ENCODE measurements at places on chromosomes 4 and X.

DNA sequence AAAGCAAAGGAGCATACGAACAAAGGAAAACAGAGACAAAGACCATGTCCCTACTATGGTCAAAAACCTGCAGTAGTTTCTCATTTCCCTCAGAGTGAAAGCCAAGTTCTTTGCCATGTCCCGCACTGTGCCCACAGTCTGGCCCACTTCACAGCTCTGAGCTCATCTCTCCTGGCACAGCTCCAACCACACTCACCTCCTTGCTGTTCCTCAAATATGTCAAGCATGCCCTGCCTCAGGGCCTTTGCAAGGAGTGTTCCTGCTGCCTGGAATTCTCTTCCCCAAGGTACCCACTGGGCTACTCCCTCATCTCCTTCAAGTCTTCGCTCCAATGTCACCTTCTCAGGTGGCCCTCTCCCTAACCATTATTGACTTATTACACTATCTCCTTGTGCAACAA lies 72.1 kb downstream of the COX18 start:
- no peak for DNase-seq

DNA sequence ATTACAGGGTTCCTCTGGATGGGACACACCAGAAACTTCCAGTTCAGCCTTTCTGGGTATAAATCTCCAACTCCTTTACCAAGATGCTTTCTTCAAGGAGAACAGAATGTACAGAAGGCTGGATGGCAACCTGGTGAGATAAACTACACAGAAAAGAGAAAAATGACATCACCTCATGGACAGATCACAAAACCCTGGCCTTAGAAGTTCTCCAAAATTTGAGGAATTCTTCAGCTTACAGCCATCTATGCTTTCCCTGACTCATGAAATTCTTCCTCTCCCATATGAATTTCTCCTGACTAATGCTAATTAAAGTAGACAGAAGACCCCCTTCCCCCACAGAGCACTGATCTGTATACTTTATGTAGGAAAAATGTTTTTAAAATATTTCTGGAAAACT lies 345.4 kb downstream of the STIM2 start:
- no peak for DNase-seq

GRCh38 chr4:87057835-87058355 lies 123.1 kb downstream of the AFF1 start:
- no peak for DNase-seq

- DNase-seq, result no peak
These were observed 648.1 kb downstream of the MID1IP1 start for GRCh38 chrX:39449352-39449751.

- DNase-seq, result no peak
These were observed 55.1 kb downstream of the SPATA18 start for GRCh38 chr4:52106191-52106590.

DNA sequence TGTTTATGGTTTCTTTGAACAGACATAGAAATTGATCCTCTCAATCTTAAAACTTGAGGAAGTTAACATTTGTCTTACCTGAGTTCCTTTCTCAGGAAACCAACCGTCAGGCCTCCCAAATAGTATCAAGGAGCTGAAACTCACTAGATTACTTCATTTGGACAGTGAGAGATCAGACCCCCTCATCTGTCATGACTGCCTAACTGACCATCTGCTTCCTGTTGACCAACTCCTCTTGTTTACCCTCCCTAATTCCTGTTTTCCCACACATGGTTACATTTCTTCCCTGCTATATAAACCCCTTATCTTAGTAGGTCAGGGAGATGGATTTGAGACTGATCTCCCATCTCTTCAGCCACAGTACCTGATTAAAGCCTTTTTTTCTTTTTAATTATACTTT lies 46.2 kb upstream of the NMU start:
- no peak for DNase-seq

GRCh38 chrX:151505796-151506195 lies 57.7 kb upstream of the PASD1 start:
- DNase-seq, result no peak

DNA sequence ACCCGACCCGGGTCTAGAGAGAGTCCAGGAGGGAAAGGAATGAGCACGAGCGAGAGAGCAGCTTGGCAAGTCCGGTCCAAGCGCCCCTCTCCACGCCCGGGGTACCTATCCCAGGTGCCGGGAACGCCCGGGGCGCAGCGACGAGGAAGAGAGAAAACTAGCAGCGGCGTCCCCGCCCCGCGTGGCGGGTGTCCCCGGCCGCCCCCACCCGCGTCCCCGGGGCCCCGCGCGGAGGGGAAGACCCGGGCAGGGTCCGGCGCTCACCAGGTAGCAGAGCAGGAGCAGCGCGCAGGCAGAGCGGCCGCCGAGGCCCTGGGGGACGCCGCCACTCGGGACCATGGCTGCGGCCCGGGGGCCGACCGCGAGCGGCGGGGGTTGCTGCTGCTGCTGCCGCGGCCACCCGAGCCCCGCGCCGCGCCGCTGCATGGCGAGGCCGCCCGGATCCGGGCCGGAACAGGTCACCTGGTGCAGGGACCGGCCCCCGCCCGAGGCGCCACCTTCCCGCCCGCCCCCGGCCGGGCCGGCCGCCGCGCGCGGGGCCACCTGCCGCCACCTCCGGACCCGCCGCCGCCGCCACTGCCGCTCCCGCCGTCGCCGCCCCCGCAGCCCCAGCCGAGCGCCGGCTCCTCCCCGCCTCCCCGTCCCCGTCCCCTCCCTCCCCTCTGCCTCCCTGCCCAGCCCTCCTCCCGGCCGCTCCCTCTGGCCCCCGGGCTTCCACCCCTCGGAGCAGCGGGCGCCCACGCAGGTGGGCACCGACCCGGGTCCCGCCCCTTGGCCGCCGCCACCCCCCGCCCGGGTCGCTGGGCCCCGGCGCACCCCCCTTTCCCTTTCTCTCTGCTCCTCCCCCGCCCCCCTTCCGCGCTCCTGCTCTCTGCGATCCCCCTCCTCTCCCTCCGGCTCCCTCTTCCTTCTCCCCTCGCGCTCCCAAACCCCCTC lies at the start of gene SEL1L3:
Gene SEL1L3, minus strand, starts transcription at position 578 of the 936 bp plus-strand sequence. Its CDS starts 152 bp downstream, at position 426.
- DNase-seq, result peak; percentile 56

DNA sequence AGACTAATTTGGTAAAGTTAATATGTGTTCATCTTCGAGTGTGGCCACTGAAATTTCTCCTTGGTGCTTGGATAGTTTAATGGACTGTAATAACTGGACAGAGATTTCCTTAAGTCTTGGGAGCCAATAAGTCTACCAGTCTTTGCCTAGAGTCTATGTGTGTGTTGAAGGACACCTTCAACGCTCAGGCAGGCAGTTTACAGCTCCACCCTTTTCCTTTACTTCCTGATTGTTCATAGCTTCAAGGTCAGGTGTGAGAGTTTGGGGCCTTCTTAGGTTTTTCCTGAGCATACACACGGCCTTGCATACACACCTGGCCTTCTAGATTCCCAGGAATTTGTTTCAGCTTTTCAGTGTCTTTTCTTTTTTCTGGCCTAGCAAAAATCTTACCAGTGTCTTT lies 355.3 kb upstream of the AMOT start:
- DNase-seq, result no peak

DNA sequence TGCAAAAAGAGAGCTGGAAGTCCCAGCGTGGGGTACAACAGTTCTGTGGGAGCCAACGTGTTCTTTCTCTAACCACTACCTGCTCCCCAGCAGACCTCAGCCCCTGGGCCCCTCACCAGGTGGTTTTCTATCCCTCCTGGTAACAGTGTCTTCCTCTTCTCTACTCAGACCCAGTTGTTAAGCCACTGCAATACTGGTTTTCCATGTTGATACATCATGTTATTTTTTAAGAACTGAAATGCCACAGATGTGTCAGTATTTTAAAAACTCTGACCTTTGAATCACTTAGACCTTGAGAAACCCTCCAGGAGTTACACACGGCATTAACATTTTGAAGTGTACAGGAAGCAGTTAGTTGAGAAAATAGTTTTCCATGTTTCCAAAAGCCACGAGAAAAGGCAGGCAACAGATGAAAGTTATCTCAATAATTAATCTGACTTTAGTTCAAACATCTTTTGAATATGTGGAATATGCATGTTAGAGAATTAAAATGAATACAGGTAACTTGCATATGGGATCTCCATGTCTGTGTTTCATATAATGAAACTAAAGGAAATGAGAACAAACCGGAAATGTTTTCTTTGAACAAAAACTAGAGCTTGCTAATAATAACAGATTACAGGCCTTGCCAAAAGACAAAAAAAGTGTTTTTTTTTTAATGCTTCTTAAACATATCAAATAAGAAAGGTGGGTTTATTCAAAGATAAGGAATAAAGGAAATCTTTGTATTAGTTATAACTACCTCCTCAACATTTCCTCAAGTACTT lies 108.8 kb downstream of the ZNF827 start:
- no peak for DNase-seq

GRCh38 chr4:120037411-120037810 lies 29.2 kb downstream of the MAD2L1 start:
- DNase-seq, result no peak

DNA sequence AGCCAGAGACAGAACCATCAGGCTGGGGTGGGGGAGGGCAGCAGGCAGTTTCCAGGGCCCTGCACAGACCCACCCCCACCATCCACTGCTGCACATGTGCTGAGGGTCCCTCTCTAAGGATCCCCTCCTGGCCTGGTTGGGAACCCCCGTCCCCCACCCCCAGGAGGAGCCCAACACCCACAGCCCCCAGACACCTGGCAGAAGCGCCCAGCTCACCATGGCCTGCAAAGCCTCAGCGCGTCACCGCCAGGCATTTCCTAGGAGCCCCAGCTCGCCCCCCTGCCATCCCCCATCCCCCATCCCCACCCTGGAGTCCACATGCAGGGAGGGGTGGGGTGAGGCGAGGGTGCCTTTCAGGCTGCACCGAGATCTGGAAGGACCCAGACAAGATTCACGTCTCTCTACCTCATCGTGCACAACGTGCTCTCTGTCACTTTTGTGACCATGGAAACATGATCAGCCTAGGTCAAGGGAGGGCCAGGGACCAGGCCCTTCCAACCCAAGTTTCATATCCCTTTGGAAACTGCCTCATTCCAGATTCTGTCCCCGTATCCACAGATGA lies 9.3 kb downstream of the MXD4 start:
- no peak for DNase-seq

DNA sequence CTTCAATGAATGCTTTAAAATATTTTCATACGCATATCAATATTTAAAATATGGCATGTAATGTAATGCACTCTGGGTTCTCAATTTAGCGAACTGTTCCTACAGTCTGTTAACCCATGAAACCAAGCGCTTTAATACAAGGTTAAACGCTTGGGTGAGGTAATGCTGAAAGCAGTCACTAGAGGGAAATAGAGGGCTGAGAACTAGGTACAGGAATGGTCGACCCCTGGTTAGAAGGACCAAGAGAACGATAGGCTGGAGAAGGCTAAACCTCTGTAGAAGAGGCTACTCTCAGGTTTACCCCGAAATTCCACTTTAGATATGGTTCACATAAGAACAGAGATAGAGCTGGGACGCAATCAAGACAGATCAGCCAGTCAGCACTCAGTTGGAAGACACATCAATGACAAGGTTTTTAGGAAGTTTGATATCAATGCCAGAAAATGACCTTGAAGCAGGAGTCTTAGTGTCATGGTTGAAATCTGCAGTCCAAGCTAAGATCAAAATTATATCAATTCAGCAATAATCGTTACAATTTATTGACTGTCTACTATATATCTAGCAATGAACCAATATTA lies 26.9 kb downstream of the ARSJ start:
- no peak for DNase-seq

- DNase-seq, result no peak
These were observed 212.8 kb downstream of the MAB21L2 start for GRCh38 chr4:150794706-150795105.

GRCh38 chr4:138870737-138871554 lies 144.6 kb upstream of the NOCT start:
- no peak for DNase-seq

GRCh38 chr4:7587433-7588405 lies 153.0 kb upstream of the PSAPL1 start:
- DNase-seq, result no peak

GRCh38 chr4:150308824-150309472 lies 230.7 kb downstream of the DCLK2 start:
- no peak for DNase-seq

DNA sequence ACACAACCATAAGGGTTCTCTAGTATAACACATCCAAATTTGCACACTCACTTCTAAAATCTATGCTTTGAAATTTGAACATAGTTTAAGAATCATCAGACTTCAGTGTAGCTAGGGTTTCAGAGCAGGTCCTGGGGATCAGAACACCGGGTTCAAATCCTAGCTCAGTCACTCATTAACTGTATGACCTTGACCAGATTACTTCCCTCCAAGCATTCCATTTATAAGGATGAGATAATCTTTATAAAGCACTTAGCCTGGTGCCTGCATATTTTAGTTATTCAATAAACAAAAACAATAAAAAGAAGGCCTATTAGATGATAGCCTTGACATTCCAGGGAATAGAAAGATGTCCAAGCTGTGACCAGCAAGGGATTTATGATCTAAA lies 4.8 kb upstream of the STBD1 start:
- no peak for DNase-seq

GRCh38 chrX:131745942-131746489 lies 202.1 kb downstream of the OR13H1 start:
- DNase-seq, result no peak

- DNase-seq, result no peak
These were observed 65.6 kb upstream of the CTSO start for GRCh38 chr4:156019246-156019645.

- no peak for DNase-seq
These were observed 8.0 kb downstream of the PLXNA3 start for GRCh38 chrX:154466036-154466435.

GRCh38 chrX:131970347-131970746 lies 52.8 kb upstream of the STK26 start:
- no peak for DNase-seq

DNA sequence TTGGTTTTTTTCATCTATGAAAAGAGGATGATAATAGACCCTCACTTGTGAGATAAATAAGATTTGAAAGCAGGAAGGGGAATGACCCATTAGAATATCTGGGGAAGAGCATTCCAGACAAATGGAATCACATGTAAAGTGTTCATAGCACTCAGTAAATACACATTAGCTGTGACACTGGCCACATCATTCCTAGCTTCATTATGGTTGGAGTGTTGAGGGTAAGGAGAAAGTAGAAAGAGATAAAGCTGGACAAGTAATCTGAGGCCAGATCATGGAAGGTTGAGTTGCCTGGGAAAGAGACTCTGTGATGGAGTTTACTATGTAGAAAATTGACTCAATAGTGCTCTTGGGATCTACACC lies 6.9 kb upstream of the PGRMC1 start:
- no peak for DNase-seq

GRCh38 chrX:46653482-46653881 lies 79.9 kb downstream of the CHST7 start:
- no peak for DNase-seq

DNA sequence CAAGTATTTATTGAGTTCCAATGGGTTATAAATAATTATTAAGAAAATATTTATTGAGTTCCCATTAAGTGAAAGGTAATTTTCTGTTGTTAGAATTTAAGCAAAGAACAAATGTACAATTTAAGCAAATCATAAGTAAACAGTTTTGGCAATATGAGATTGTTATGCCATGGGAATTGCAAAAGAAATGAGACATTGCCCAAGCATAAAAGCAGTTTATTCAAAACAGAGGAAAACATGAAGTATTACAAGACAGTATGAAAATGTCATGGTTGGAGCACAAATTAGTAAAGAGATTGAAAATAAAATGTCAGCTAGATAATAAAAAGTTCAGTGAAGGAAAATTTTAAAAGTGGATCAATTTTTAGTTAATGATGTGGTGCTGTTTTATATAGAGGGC lies 706.1 kb upstream of the EPHA5 start:
- DNase-seq, result no peak

- no peak for DNase-seq
These were observed 31.8 kb upstream of the CENPU start for GRCh38 chr4:184765473-184766340.

- DNase-seq, result no peak
These were observed 92.0 kb upstream of the ADGRG2 start for GRCh38 chrX:19214311-19214710.

GRCh38 chrX:85992811-85993229 lies 54.5 kb downstream of the CHM start:
- no peak for DNase-seq
